ENCODE measurements at places on chromosomes 2 and 18.

DNA sequence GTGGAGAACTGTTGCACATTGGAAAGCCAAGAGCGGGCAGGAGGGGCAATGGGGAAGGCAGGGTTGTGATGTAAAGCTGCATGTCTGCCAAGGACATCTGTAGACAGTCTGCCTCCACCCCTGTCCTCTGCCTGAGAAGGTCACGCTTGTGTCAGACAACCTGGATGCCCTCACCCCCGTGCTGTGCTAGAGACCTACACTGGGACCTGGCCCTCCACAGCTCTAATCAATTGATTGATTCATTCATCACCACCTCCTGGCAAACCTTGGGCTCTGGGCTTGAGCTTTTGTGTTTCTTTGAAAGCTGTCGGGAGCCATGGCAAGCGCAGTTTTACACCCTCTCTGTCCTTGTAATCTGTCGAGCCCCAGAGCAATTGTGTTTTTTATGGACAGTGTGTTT, 41.1 kb downstream of the MARCO start:
- DNase-seq: no peak

DNA sequence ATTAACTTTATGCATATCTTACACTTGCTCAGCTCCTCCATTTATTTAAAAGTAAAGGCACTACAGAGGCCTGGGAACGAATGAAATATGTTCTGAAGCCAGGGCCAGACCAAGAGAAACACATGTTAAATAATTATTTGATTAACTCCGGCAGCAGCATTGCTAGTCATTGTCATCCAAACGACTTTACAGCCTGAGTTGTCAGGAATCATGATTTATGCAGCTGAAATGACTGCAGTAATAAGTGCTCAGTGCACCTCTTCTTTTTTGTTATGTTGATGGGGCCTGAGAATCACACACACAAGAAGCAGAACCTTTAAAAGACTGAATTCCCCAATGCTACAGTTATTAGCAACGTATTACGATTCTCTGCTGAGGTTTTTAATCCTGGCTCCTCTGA, 58.9 kb downstream of the EPHA4 start:
- peak; percentile 44 for DNase-seq

DNA sequence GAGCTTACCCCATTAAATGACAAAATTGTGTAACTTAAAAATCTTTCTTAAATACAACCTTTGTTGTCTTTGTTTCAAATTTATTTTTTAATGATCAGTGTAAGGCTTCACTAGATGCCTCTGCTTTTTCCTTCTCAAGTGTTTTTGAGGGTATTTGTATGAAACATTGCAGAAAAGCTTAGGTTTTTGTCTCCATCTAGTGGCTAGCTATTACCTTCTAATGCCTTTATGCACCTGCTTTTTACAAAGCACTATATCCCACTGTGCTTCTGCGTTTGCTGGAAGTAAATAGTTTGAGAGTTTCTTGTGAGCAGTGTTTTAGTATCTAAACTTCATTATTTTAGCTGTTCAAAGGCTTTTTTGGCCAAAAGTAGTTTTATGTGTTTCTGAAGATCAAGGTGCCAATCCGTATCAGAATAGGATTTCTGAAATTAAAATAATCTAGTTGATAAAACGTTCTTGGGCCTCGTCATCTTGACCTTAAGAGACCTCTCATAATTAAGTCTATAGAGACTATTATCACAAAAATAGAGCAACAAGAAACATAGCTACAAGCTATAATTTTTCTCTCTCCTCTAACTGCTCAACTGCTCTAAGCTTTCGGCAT, 47.0 kb downstream of the IWS1 start:
- DNase-seq: peak; percentile 14

DNA sequence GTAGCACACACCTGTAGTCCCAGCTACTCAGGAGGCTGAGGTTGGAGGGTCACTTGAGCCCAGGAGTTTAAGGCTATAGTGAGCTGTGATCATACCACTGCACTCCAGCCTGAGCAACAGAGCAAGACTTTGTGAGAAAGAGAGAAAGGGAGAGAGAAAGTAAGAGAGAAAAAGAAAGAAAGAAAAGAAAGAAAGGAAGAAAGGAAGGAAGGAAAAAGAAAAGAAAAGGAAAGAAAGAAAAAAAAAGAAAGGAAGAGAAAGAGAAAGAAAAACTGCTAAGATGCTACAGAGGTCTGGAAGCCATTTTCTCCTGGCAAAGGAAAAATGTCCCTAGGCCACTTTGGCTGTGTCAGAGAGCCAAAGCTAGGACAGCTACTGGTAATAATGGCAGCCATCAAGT, 30.6 kb downstream of the DRC1 start:
- DNase-seq: no peak

GRCh38 chr2:173090973-173091660, 15.5 kb downstream of the MAP3K20 start:
- DNase-seq: no peak

DNA sequence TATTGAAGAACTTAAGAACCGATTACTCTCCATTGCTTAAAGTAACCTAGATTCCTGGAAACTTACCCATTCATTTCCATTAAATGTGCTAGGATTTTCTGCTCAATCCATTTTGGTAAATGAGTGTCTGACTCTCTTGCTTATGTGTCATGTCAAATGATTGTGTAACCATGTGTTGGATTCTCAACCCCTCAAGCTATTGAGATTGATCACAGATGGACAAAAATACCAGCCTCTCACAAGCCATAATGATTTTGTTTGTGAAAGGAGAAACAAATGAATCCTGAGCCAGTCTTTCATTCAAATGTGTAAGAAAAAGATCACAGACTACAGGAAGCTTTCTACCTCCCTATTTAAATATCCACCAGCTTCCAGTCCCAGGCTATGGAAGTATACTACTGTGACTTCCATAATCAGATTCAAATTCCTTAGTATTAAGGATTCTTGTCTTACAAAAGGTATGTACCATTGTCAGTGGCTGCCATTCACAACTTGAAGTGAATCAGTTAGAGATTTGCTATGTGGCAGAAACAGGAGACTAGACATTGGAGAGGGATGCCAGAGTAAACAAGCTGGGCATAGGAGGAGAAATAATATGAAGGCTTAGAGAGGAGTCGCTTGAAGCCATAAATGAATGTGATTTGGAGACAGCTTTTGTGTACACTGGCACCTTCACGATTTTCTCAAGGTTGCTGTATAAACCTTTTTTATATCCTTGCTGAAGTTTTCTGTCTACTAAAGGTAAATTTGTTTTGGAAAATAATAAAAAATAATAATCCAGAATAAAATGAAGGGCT, 498.5 kb upstream of the SETBP1 start:
- DNase-seq: no peak

GRCh38 chr2:201447086-201447485, 4.2 kb downstream of the TRAK2 start:
- no peak for DNase-seq

DNA sequence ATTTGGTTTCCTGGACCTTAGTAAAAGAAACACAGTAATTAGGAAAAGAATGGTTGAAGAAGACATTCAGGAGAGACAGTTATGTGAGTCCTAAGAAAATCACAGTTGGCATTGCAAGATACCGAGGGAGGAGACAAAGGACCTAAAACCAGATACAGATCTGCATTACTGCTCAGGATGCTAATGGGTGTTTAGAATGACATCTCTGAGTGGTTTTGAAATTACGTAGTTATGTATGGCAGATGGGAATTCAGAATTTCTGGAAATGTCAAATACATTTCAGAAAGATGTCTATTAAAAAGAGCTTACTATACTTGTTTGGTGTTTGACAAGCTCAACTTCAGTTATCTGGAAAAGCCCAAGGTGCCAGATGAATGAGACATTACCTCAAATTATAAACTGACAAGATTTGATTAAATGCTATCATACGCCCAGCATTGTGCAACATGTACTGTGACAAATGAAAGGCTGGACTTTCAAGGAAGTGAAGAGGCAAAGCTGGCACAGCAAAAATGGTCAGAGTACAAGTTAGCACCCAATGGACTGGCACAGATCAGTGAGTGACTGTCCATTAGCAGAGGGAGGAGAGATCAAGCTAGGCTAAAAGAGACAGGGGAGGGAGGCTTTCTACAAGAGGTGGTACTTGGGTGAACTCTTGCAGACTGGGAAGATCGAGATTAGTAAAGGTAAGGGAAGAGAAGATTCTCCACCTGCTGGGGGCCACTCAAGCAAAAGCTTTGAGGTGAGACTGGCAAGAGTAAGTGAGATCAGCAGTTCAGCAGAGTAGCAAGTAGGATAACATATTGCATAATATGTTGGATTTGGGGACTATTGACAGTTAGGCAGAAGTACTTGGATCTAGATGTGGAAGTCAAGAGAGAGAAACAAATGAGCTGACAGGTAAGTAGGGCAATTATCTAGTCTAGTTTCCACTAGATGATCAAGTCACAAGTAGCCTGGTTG, 168.9 kb downstream of the CYRIA start:
- DNase-seq: no peak

DNA sequence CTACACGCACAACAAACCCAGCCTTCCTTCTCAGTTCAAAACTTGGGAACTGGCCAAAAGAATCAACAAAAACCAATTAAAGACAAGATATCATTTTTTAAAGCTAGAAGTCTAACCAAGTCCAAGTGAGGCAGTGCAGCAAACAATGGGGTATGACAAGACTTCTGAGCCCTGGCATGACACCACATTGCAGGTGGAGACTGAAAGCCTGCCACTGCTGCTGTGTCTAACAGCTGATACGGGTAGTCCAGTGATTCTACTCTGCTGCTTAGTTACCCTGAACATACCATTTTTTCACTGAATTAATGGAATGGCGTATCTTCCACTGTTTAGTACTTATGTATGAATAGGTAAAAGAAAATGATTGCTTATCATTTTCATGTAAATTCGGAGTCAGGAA, 47.4 kb upstream of the KIDINS220 start:
- DNase-seq: no peak

DNA sequence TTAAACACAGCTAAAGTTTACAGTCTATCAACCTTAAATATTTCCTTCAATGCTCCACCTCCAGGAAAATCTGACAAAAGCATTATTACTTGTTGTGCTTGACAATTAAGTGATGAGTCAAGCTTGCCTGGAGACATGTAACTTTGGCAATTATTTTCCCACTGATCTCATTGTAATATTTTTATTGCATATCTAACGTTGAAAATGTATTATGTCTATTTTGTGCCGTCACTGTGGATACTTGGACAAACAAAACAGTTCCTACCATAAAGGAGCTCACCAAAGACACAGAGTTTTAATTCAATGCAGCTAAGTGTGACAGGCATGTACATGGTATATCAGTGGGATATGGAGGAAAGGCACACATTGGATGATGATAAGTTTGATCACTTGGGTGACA, 24.7 kb downstream of the RNF103 start:
- no peak for DNase-seq

- DNase-seq: no peak
These were observed 6.4 kb upstream of the PTPN4 start for GRCh38 chr2:119753041-119753929.

DNA sequence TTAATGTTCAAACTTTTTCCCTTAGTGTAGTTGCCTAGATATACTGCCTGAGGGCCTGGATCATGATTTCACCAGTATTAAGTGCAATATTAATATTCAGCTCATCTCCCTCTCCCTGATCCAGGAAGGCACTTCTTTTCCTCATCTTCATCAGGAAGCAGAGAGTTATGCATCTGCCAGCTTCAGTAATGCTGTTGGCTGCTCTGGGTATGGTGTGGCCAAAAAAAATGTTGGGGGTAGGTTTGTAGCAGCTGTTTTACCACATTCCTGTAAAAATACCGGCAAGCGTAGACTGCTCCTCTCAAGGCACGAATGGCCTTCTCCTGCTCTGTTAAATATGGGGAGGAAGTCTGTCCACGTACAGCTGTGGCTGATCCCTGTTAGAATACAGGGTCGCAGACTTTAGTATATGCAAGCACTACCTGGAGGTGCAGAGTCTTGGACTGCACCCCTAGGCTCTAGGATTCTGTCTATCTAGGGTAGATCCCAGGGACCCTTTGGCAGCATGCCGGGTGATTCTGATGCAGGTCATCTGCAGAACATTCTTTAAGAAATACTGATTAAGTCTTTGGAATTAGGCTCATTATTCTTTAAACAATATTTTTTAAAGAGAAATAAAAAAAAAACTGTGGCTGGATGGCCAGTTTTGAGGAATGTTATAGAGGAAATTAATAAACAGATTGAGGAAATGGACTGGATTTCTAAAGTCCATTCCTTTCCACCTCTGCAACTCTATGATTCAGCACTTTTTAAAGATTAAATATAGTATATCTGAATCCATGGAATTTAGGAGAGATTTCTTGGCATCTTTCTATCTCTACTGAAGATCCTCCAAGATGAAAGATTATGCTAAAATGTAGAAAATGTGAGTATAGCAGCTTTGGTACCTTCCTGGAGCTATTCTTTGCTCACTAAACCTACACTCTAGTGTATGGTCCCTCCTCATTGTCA, 21.0 kb upstream of the GLS start:
- DNase-seq: no peak

GRCh38 chr18:30917651-30918050, 124.9 kb downstream of the DSC3 start:
- no peak for DNase-seq

DNA sequence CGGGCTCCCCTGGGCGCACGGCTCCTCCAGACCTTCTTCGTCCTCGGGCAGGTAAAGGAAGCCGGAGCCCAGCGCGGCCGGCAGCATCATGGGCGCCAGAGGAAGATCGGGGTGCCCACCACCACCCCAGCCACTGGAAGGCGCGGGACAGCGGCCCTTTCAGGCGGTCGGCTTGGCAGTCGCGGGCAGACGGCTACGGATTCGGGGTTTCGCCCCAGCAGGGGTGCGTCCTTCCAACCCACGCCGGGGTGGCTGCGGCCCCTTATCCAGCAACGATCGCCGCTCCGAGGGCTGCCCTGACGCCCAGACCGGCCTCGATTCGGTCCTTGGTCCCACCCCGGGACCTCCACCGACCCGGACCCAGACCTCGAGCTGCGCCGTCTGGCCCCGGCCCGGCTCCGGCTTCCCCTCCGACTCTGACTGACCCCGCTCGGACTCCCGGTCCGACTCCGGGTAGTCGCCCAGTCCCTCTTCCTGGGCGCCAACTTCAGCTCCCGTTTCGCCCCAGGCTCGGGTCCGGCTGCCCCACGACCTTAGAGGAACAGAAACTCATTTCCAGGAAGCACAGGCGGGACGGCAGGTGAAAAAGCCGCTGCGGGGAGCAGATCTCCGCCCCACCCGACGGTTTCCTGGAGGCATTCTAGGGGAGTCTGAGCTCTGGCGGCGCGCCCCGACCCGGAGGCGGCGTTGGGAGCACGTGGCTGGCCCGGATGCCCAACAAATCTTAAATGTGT, 30.2 kb upstream of the SSB start:
- DNase-seq: no peak

DNA sequence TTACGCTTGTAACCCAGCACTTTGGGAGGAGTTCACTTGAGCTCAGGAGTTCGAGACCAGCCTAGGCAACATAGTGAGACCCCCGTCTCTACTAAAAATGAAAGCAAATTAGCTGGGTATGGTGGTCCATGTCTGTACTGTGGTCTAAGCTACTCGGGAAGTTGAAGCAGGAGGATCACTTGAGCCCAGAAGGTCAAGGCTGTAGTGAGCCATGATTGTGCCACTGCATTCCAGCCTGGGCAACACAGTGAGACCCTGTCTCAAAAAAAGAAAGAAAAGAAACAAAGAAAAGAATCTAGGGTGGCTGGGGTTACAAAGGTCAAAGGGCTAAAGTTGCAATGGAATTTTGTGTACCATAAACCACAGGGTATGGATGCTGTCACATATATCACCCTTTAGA, 41.3 kb downstream of the KIF3C start:
- DNase-seq: no peak

All from NCI-H1436 treated with DMSO at 0.1 percent for 48 hours (cell line).